ENCODE measurements at places on chromosomes 6 and 20. TPM values are rescaled to one million over a fixed set of nuclear protein-coding genes. Genes with fewer than 3 reads are reported as not detected.
A peak's percentile ranks its signal among the peaks of the same experiment; 100 is the strongest.

DNA sequence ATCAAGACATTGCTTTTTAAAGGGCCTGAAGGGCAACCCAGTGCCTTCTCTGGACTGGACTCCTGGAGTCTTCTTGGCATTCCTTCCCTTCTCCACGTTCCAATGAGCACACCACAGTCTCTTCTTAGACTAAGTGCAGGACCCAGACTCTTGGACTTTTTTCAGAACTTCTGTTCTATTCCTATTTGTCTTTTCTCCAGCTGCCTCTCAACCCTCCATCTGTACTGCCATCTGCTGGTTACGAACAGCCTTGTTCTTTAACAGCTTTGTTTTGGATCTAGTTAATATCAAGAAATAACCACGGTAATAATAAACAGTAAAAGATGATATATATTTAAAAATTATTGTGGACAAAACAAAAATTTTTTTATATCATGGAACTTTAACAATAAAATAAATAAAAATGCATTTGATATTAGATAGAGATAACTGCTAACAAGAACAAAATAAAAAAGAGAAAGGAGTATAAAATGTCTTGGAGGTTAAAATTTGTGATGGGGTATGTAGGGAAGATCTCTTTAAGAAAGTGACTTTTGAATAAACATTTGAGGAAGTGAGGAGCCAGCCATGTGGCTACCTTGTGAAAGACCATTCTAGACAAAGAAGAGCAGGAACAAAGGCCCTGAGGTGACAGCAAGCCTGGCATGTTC is 105.1 kb upstream of the HCRTR2 start:
- DNase-seq: peak; percentile 15

DNA sequence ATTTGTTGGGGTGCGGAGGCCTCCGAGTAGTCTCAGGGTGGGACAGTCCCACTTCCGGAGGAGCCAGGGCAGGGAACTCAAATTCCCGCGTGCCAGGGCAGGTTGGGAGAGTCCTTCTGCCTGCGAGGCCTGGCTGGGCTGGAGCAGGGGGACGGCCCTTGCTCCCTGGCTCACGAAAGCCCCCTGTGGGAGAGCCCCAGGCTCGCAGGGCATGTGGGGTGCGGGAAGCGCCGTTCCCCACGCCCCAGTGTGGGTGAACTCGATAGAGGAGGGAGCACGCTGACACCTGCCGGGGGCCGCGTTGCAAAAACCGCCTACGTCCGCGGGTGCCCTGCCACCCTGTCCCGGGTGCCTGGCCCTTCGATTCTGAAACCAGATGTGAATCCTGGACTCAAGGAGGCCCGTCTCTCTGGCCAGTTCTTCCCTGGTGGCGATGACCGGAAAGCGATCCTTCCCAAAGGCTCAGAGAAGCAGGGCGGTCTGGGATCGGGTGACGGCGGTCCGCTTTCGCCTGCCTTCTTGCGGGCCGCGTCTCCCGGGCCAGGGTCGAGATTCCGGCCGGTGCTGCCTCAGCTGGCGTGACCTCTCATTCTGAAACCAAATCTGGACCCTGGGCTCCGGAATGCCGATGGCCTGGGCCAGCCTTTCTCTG is 1846.5 kb upstream of the DEFB115 start:
- no peak for DNase-seq

- no peak for DNase-seq
Observed at GRCh38 chr6:113649276-113649675, 207.9 kb upstream of the MARCKS start.

Gene FOXC1
- total RNA-seq: 0.04 TPM

Gene STMND1
- not detected for total RNA-seq

Gene MMS22L
- 43.6 TPM for total RNA-seq

Gene FRK
- total RNA-seq: 0.05 TPM

Gene OPRM1
- not detected for total RNA-seq

GRCh38 chr20:3818155-3819151 is 1.9 kb upstream of the AP5S1 start:
- peak; percentile 39 for DNase-seq

Gene RAMACL
- 0.41 TPM for total RNA-seq

- no peak for DNase-seq
Observed at GRCh38 chr6:113377362-113377942, 479.7 kb upstream of the MARCKS start.

DNA sequence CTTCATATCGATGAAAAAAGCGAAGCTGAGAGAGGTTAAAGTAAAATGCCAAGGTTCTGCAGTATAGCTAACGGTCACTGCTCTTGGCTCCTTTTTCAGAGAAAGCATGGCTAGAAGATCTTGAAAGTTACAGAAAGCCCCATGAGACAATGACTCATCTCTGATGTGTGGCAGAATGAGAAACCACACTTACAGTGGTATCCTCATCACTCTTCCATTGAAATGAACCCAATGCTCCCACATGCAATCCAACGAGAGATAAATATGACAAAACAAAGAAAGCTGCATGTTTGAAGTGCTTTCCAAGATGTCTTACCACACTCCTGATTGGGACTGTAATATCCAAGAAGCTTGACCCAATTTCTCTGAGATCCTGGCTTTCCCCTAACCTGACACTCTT is 694.9 kb downstream of the PRKN start:
- DNase-seq: no peak

Gene SYTL3
- total RNA-seq: 163 TPM

- no peak for DNase-seq
Observed at GRCh38 chr6:107441682-107442081, 17.7 kb downstream of the PDSS2 start.

Gene CBLN4
- total RNA-seq: not detected

DNA sequence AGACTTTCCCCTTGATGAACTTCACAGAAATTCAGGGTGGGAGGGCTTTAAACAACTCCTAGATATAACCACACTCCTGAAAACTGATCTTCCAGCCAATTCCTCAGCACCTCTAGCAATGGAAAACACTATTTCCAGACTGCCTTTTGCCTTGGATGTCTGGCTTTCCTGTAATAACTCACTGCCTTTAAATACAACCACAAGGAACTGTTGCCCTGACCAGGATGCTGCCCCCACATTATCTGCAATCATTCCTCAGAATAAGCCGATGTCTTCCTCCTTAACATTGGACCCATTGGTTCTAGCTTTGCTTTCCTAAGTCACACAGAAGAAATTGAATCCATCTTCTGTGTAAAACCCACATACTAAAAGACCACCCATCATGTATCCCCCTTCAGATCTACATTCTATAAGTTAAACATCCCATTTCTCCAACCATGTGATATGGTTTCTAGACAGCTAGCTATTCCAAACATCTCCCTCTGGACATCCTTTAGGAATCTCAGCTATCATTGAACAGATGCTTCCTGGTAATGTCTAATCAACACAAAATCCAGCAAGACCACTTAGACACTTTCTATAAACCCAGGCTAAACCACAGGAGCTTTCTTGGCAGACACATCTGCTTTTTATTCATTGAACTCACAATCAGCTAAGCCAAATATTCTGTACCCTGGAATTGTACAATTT is 95.9 kb upstream of the KCNQ5 start:
- no peak for DNase-seq

DNA sequence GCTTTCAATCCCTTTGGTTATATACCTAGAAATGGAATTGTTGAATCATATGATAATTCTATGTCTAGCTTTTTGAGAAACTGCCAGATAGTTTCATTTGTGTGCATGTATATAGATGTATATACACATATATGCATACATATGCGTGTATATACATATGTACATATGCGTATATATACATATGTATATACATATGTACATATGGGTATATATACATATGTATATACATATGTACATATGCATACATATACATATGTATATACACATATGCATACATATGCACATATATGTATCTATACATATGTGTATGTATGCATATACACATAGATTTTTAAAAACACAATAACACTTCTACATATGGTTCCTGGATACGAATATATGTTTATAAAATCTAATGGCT is 8.4 kb downstream of the SF3B5 start:
- DNase-seq: no peak

Gene FAM217A
- total RNA-seq: not detected

- peak; percentile 11 for DNase-seq
Observed at GRCh38 chr6:32529697-32530430, at the start of gene HLA-DRB5. Gene HLA-DRB5, minus strand, starts transcription at chr6:32530287. Its CDS starts 63 bp downstream, at chr6:32530224.

DNA sequence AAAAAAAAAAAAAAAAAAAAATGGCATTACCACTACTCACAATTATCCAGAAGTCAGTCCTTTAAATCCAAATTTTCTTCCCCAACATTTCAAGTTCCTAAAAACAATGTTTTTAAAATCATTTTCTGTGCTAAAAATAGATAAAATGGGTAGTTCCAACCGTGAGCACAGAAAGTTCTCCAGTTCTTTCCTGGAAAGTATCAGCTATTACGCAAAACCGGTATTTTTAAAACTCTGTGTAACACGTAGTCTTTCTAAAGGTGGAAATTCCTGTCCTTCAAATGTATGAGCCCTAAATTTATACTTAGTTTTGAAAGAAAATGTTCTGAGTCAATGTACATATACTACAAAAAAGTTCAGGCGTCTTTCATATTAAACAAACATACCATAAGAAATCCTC is 83.5 kb upstream of the SCAF8 start:
- DNase-seq: no peak

- no peak for DNase-seq
Observed at GRCh38 chr6:91088515-91088914, 501.6 kb upstream of the MAP3K7 start.

GRCh38 chr6:160348223-160349019 is at the start of gene SLC22A3:
Gene SLC22A3, plus strand, starts transcription at chr6:160348378. Its CDS starts 42 bp downstream, at chr6:160348420.
- peak; percentile 13 for DNase-seq

Gene THBS2
- total RNA-seq: not detected

DNA sequence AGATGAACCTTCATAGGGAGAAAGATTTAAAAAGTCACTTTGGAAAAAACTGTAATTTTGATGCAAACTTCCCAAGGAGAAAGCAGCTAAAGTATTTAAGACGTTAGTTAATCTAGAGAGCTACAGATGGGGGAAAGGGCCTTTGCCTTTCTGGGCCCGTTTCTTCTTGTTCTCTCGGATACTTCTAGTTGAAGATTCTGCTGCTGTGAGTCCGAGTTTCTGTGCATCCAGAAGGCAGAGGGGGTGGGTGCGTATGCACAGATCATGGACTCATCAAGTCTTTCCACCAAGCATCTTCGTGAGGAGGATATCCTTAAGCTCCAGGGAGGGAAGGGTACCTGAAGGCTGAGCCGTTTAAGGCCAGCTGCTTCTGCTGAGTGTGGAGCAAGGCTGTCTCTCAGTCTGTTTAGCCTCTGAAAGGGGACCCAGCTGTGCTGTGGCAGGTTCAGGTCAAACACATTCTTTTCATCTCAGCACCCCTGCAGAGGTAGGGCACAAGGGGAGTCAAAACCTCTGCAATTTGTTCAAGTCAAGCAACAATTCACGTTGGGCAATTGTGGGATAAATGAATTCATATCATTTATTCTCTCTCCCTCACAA is 4.3 kb downstream of the LAMP5 start:
- no peak for DNase-seq

Gene KHDC1L
- total RNA-seq: not detected

DNA sequence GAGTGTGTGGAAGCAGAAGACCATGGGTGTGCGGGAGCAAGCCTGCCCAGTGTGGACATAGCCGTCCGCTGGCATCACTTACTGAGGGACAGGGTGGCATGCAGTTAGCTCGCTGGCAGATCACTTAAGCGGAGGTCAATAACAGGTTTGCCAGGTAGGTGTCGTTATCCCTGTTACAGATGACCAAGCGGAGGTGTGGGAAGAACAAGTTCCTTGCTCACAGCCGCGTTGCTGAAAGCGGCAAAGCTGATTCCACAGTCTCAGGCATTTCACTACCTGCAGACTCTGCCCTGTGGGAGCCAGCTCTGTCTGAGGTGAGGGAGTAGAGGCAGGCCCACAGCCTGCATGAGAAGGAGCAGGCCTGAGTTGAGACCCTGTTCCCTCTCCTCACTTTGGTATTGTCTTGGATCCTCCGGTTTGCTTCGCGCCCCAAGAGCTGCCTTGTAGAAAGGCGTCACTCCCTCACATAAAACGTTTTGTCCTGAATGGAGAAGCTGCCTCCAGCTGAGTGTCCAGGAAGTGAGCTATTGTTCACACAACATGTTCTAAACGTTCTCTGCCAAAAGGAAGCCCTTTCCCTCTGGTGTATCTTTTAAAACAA is 96.9 kb downstream of the TCP11 start:
- DNase-seq: no peak

GRCh38 chr6:116847227-116847626 is 18.3 kb upstream of the GPRC6A start:
- no peak for DNase-seq

DNA sequence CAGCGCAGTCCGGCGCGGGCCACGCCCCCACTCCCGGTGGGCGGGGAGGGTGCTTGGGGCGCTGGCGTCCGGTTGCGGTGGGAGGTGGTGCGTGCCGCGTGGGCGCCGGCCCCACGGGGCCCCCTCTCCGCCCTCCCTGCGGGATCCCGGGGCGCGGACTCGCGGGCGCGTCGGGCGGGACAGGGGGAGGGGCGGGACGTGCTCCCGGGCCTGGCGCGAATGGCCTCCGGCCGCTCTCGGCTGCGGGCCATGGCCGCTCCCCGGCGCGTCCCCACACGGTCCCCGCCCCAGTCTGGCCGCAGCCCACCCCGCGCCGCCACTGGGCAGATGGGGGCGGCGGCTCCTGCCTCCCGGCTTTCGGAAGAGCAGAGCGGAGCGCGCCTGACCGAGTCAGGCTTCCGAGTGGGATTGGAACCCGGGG is 771 bp upstream of the PPP1R3G start:
- DNase-seq: peak; percentile 31

Gene ADAM33
- total RNA-seq: not detected

- no peak for DNase-seq
Observed at GRCh38 chr20:25394996-25395395, 4.4 kb upstream of the ABHD12 start.

DNA sequence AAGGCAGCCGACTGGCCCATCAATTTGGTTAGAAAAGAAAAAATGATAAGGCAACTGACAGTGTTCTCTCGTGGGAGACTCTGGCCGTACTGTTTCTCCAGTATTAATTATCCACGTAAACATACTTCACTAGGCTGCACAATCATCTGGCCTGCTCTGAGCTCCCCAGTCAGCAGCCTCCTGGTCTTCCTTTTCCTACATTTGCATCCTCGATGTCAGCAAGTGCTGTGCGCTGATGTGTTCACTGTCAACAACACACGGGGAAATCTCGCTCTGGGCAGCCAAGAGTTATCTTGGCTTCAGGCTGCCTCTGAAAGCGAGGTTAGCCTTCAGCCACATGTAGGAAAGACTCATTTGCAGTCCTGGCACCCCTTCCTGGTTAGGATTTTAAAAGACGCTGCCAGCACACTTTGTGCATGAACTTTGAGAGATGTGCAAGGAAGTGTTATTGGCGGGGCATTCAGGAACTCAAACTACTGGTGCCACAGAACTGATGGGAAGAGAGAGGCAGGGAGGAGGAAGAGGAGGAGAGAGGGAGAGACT is 460.5 kb upstream of the ARID1B start:
- DNase-seq: no peak

All from activated CD4-positive, alpha-beta T cell treated with anti-CD3 and anti-CD28 coated beads for 36 hours (primary cell).